Smooth muscle cell of the pulmonary artery (primary cell): ENCODE measurements at places on chromosomes 4 and X. TPM values are rescaled to one million over a fixed set of nuclear protein-coding genes. Genes with fewer than 3 reads are reported as not detected.

The NLGN3 gene
- 0.26 and 0.39 TPM in 2 replicates for total RNA-seq

The CSAG1 gene
- total RNA-seq = not detected in 2 replicates

The RRH gene
- not detected in 2 replicates for total RNA-seq

The ABCG2 gene
- 1.2 and 7.2 TPM in 2 replicates for total RNA-seq

The STARD8 gene
- 1.6 and 3.1 TPM in 2 replicates for total RNA-seq

The AP1AR gene
- 14.1 and 21.5 TPM in 2 replicates for total RNA-seq

The POU3F4 gene
- total RNA-seq = not detected in 2 replicates

The KIT gene
- 1.2 and 2.7 TPM in 2 replicates for total RNA-seq

The CT55 gene
- total RNA-seq = not detected in 2 replicates

The XPNPEP2 gene
- total RNA-seq = 0.10 and 1.2 TPM in 2 replicates

The DOCK11 gene
- total RNA-seq = 29.7 and 33.8 TPM in 2 replicates

The PITX2 gene
- 0.10 and 0.33 TPM in 2 replicates for total RNA-seq

The RHOXF2 gene
- total RNA-seq = not detected in 2 replicates

The LUZP4 gene
- total RNA-seq = not detected in 2 replicates

The TMEM150C gene
- total RNA-seq = 0.33 and 0.53 TPM in 2 replicates

The CXorf49B gene
- not detected in 2 replicates for total RNA-seq

The UGT2B15 gene
- not detected in 2 replicates for total RNA-seq

The CENPI gene
- 5.0 and 7.8 TPM in 2 replicates for total RNA-seq

The MAGEA9 gene
- total RNA-seq = not detected in 2 replicates

The GAGE12E gene
- total RNA-seq = not detected in 2 replicates
